ENCODE measurements at places on chromosomes 1 and 21. TPM values are rescaled to one million over a fixed set of nuclear protein-coding genes. Genes with fewer than 3 reads are reported as not detected.

The CLCC1 gene
- total RNA-seq = 19.3 TPM

The LRRC71 gene
- total RNA-seq = not detected

The RNF223 gene
- total RNA-seq = not detected

The DMRTA2 gene
- total RNA-seq = not detected

The HCRTR1 gene
- total RNA-seq = not detected

The IGSF9 gene
- not detected for total RNA-seq

The CEP104 gene
- 44.6 TPM for total RNA-seq

The SLC44A3 gene
- 0.42 TPM for total RNA-seq

Measured in activated naive CD8-positive, alpha-beta T cell treated with anti-CD3 and anti-CD28 coated beads, Interleukin-2, amount 10 ng/mL, durations not matched to agents 7 days and 5 days (primary cell).